ENCODE measurements at places on chromosomes 5 and 9.

GRCh38 chr5:158419186-158419585 lies 560.2 kb upstream of the CLINT1 start:
- no peak for DNase-seq

DNA sequence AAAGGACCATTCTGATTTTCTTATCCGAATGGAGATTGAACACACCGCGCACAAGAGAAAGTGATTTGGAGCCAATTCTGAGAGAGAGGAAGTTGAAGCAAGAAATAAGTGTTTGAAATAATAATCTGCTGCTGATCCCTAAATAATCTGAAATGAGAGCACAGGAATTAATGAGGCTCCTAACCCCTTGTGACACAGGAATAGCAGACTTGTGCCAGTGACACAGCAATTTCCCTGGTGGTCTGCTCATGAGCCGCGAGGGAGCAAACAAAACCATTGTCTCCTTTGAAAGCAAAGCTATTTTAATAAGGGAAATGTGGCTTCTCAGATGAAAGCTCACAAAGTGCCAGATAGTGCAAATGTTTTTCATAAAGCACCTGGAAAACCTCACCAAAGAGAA lies 936.1 kb upstream of the WWC1 start:
- no peak for DNase-seq

DNA sequence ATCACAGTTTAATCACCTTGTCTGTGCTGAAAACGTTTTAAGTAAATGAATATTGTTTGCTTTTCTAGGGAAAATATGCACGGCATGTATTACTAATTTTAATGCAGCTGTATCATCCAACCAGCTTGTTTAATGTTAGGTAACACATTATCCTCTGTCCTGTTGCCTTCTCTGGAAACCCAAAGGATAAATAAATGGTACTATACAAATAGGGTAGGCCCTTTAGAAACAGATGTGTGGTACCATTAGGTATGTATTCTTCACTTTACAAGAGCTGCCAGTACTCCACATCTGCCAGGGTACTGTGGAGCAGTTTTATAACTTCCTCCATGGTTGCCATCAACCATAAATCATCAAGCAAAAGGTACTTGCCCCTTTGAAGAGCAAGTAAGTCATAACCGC lies 42.9 kb downstream of the FAF2 start:
- no peak for DNase-seq

DNA sequence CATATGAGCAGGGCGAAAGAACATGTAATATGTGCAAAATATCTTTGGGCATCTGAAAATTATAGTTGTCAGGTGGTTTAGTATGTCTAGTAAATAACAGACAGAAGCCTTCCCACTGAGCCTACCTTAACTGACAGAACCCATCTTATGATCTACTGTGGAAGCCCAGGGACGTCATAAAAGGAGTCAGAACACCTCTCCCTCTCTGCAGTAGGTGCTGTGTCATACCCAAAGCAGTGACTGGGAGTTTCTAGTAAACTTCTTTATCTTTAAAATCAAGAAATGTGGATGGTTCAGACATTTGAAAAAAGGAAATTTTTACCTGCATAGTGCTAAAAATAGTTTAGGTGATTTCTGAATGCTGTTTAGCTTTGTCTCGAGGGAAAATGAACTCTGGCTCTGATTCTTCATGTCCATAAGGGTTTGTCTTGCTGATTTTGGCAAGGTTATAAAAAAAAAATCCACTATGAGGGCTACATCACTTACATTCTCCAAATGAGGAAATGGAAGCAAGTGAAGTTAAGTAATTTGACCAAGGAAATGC lies 104.0 kb downstream of the NUDT12 start:
- DNase-seq, result no peak
